NCI-H1105 (cell line): ENCODE measurements at places on chromosomes 13 and 19.

- no peak for DNase-seq
These were observed 44.2 kb upstream of the RNF113B start for GRCh38 chr13:98221234-98221633.

- DNase-seq = no peak
These were observed 7.3 kb downstream of the FXYD3 start for GRCh38 chr19:35122687-35123551.

DNA sequence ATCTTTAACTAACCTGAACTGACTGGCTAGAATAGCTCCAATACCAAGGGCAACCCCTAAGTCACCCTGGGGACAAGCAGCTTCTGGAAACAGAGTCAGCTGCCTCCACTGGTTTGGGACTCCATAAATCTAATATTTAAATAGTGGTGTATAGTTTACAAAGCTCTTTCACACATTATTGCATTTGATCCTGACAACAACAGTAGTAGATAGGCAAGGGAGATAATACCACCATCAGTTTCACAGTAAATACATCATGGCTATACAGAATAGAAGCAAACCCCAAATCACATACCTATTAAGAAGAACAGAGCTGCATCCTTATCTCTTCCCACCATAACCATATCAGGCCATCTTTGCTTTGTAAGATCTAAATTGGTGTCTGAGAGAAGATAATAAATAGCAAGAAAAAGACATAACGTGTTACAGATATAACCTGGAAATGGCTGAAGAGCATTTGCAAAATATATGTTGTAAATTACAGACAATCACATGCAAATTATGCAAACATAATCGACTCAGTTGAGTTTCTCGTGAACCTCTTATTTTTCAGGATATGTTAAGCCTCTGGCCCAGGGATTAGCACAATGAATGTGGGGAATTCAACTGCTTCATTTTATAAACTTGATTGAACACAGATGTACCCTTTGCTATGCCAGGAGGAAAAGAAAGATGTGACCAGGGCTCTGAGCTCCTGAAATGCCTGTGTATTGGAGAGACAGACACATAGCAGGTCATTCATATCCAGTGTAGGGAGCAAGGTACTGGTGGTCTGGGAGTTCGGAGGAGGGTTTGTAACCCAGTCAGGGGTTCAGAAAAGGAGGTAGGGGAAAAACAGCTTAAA is 142.5 kb downstream of the SLC7A1 start:
- no peak for DNase-seq

DNA sequence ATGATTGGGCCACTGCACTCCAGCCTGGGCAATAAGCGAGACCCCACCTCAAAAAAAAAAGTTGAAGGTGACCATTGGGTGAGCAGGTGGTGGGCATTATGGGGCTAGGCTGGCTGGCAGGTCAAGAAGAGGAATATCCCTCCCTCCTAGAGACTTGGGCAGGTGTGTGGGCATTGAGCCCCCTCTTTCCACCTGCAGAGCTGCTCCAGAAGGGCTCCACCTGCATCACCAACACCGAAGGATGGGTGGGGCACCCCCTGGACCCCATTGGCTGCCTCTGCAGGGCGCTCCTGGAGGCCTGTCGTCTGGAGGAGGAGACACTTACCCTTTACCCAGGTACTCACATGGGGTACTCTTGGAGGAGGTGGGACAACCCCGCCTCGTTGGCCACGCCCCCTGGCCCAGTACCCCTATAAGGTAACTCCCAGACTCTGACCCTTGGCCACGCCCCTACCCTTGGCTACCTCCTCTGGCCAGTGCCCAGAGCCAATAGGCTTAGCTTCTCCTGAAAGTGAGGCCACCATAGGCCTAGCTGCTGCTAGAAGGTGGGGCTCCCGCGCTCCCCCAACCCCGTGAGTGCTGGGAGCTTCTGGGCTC is 21.9 kb downstream of the ZSWIM4 start:
- DNase-seq = no peak

- DNase-seq = no peak
These were observed 183.4 kb upstream of the RFC3 start for GRCh38 chr13:33634546-33634982.

- no peak for DNase-seq
These were observed 475.1 kb downstream of the FOXO1 start for GRCh38 chr13:40191186-40191980.
